ENCODE measurements at places on chromosomes 5 and 9.

- no peak for DNase-seq
Measured at GRCh38 chr5:150512368-150512747, 4.4 kb downstream of the NDST1 start.

GRCh38 chr5:109408991-109409843, 557 bp downstream of the PJA2 start:
- peak; percentile 62 for DNase-seq

- DNase-seq: no peak
Measured at GRCh38 chr5:5418006-5418405, 4.5 kb upstream of the ICE1 start.

DNA sequence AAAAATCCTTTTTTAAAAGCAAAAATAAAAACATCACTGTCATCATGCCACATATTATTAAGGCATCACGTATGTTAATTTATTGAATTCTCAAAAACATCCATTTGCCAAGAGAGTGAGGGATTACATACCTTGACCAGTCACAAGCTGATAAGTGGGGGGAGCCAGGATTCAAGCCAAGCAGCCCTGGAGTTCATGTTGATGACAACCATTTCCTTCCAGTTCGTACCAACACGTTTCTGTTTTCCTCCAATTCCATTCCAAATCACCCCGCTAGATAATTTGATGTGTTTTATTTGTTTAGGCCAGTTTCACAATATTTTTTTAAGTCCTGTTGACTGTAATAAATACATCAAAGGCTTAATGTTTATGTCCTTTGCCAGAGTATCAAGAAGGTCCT, 53.0 kb downstream of the SLC1A3 start:
- no peak for DNase-seq

DNA sequence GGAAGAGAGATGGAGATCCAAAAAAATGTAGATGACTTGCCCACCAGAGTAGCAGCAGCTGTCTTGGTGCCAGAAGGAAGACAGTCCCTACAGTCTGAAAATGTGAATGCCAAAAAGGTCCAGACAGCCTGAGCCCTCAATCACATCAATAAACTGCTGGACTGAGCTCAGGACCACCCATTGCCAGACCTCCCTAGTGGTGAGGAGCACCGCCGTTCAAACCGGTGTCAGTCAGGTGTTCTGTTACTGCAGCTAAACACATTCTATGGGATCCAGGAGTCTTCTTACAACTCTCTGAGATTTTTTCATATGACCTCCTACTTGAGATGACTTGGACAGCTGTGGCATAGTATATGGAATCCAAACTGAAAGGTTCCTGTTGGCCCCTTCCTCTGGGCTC, 32.0 kb upstream of the OTP start:
- DNase-seq: no peak

GRCh38 chr5:124237206-124237695, 509.2 kb downstream of the ZNF608 start:
- DNase-seq: no peak

DNA sequence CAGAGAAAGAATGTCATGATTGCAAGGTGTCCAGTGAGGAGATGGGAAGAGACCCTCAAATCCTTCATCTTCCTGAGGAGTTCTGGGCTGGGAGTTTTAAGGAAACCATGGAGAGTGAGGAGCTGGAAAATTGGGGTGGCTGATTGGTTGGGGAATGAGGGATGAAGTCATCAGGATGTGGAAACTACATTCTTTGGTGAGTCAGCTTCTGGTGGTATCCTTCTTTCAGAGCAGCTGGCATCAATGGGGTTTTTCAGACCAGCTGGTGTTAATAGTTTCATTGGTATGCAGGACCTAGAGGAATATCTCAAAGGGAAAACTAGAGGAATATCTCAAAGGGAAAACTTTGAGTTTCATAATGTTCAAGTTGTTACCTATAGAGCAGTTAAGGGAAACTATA, 45.2 kb downstream of the RNF180 start:
- no peak for DNase-seq

DNA sequence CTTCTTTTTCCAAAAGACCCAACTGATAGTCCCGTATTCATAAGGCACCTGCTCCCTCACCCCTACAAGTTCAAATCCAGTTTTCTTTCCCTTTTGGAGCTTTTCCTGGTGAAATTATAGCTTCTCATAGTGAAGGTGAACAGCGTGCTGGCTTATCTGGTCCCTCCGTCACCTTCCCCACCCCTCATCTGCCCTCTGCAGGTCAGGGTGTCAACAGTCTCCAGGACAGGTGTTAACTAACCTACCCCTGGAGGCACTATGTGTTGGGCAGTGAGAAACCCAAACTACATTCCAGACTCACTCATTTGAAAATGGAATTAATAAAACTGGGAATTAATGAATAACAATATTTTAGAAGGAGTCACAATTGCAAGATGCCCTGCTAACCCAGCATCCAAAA, 109.0 kb upstream of the TAS2R1 start:
- DNase-seq: no peak

DNA sequence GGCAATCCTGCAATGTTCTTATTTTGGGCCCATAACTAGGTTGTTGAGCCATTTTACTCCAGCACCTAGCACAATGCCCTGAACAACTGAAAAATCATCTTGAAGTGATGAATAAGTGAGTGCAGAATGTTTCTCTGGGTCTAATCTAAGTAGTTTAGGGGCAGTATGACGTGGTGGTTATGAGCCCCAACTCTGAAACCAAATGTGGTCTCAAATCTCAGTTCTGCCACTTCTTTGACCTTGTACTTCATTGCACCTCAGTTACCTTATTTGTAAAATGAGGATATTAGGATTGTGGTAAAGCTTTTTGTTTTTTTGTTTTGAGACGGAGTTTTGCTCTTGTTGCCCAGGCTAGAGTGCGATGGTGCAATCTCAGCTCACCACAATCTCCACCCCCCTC, 80.9 kb upstream of the SNX2 start:
- DNase-seq: no peak
